RPMI7951 (cell line): ENCODE measurements at places on chromosomes 1 and 21. TPM values are rescaled to one million over a fixed set of nuclear protein-coding genes. Genes with fewer than 3 reads are reported as not detected.

DNA sequence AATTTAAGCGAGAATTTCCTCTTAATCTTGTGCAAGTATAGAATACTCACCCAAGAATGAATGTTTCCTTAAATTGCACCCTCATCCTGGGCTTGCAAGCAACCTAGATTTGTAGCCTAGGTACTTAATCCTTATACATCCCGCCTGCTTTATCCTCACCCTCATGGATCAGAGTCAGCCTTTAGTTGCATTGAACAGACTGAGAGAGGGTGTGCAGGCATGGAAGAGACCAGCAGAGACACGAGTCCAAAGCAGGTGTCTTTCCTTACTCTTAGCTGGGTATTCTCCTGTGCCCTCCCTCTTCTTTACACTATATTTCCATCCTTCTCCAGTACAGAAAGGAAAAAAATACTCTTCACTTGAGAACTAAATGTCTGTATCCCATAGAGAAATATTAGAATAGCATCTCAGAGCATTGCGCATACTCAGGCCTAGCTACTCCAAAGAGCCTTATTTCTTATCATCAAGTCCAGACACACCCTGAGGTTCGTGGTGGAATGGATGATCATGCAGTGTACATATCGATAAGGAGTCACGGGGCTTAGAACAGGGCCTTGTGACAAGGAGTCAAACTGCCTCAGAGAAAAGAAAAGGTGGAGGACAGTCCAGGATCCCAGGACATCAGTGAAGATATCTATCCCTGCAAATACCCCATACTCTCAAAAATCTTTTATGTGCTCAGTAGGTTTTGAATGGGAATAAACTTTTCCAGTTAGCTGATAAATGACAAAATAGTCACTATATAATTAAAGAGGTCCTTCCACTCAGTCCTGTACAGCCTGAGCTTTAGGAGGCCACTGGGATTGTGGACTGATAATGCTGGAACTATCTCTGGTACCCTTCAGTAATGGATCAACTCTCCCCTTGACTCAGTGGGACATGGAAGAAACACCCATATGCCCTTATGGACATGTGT is 297.9 kb downstream of the GRIK1 start:
- no peak for DNase-seq

- peak; percentile 22 for DNase-seq
These were observed 122.3 kb downstream of the ZMYM4 start for GRCh38 chr1:35390600-35391494.

GRCh38 chr21:28856588-28857250 is 136.0 kb downstream of the LTN1 start:
- no peak for DNase-seq

MFAP2 gene
- total RNA-seq: 14.5 and 16.9 TPM in 2 replicates

DNA sequence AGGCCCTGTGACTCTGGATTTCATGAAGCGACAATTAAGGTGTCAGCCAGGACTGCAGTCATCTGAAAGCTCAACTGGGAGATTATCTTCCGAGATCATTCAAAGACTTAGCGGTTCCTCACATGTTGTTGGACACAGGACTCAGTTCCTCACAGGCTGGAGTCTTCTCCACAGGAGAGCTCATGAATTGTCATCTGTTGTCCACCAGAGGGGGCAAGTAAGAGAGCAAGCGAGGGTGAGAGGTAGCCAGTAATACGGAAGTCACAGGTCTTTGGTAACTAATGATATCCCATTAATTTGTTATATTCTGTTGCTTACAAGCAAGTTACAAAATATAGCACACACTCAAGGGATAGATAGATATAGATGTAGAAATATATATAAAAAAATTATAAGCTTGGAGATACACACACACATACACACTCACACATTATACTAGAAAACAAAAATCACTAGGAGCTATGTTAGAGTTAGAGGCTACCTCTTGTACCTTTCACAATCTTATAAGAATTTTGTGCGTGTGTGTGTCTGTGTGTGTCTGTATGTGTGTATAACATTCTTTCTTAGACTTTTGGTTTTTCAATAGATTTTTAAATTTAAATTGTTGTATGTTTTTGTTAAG is 1695.3 kb downstream of the BRINP3 start:
- peak; percentile 19 for DNase-seq

ZC3H11A gene
- total RNA-seq: 62.7 and 71.3 TPM in 2 replicates

HPCA gene
- total RNA-seq: not detected in 2 replicates

- DNase-seq: no peak
These were observed 1.5 kb downstream of the KCNA3 start for GRCh38 chr1:110673197-110673701.

PODN gene
- 0.36 TPM in 1 of 2 replicates, not detected in the other for total RNA-seq

DNA sequence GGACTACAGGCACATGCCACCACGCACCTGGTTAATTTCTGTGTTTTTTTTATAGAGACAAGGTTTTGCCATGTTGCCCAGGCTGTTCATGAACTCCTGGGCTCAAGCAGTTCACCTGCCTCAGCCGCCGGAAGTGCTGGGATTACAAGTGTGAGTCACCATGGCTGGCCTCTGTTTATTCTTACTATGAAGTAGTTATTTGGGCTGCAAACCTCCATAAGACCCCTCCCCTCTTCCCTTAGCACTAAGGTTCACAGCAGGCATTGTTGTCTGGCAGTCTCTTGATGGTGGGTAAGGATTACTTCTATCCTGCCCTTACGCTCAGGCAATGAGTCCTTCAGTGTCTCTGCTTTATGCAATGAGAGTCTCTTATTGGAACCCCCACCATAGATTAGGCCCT is 51.8 kb downstream of the ANGPTL1 start:
- DNase-seq: no peak

DNA sequence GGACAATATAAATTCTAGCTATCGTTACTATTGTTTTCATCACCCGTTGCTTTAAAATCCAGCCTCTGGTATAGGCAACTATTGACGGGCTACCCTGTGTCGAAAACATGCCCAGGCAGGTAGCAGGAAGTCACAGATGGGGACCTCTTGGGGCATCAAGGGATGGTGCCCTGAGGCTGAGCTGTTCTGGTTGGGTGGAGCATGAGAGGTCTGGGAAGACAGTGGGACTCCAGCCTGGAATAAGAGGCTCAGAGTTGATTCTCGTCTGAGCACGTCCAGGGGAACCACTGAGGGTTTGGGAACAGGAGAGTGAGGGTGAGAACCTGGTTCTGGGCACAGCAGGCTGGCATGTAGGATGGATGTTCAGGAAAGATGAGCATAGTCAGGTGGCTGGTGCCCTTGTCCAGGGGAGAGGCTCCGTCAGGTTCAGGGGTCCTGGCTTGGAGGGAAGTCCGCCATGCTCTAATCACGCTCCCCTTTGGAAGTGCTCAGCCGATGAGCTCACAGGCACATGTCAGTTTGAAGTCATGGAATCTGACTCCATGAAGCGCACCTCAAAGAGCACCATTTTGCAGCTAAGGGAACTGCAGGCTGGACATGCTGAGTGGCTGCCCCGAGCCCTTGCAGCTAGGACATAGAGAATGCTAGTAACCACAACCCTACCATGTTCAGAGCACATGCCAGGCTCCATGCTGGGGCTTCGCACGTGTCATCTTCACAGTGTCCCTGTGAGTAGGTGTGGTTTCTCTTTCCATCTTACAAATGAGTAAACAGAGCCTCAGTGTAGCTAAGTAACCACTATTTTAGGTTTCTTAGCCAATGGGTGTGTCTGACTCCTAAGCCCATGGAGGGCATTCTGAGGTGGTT is 21.0 kb downstream of the PCSK9 start:
- peak; percentile 29 for DNase-seq

DNA sequence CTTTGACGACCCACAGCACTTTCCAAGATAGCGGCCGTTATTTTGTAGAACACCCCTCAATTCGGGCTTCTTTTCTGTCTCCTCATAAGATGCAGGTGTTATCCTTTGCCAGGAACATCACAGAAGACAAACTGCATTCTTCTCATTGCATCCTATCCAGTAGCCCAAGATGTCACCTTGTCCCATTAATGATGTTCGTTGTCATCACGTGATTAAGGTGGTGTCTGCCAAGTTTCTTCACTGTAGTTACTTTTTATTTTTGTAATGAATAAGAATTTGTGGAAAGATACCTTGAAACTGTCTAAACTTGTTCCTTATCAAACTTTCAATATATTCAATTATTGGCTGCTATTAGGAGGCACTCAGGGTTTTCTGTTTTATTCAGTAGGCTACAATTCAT is 39.4 kb downstream of the GNG4 start:
- no peak for DNase-seq

CHRM3 gene
- 0.12 TPM in 1 of 2 replicates, not detected in the other for total RNA-seq

DNA sequence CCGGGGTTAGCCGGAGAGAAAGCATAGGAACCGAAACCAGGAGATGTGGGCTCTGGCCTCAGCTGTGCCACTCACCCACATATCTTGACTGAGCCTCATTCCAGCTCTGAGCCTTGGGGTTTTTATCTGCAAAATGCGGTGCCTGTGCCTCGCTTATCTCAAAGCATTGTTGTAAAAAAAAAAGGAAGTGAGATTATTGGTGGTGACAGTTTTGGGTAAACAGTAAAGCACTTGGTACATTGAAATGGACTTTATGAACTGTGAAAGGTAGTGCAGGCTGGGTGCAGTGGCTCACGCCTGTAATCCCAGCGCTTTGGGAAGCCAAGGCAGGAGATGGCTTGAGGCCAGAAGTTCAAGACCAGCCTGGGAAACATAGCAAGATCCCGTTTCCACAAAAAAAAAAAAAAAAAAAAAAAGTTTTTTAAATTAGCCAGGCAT is 3.8 kb downstream of the PTAFR start:
- DNase-seq: no peak

DNA sequence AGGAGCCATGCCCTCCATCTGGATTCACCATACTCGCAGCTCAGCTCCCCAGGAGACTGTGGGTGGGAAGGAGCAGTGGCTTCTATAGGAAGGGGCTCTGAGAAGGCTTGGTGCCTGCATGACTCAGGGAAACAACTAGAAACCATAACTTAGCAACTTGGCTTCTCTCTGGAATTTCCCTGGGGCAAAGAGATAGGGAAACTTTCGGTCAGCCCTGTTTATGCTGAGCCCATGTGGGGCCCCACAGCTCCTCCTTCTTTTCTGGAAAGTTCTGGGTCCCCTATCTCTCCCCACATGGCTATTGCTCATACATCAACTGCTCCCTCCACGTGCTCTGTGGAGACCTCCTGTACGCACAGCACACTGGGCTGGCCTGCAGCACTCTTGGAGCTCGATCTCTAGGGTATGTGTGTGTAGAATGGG is 39.3 kb downstream of the PLEKHA6 start:
- peak; percentile 93 for DNase-seq

FRRS1 gene
- 7.8 and 9.7 TPM in 2 replicates for total RNA-seq

DNA sequence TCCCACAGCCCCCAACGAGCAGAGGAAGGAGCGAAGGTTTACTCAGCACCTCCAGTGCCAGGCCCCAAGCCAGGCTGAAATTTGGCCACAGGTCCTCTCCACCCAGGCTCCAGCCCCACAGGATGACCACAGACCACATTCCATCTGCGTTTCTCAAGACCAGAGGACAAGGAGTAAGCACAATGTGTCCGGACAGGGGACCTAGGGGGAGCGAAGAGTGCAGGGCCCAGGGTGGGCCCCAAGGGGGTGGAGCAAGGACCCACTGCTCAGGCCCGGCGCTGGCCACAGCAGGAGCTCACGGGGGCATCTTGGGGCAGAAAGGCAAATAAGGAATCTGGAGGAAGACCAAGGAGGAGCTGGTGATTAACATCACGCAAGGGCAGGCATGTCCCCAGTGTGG is 100.5 kb downstream of the NPHP4 start:
- DNase-seq: peak; percentile 63

- peak; percentile 69 for DNase-seq
These were observed 275.2 kb downstream of the COL11A1 start for GRCh38 chr1:102833151-102833550.

DNA sequence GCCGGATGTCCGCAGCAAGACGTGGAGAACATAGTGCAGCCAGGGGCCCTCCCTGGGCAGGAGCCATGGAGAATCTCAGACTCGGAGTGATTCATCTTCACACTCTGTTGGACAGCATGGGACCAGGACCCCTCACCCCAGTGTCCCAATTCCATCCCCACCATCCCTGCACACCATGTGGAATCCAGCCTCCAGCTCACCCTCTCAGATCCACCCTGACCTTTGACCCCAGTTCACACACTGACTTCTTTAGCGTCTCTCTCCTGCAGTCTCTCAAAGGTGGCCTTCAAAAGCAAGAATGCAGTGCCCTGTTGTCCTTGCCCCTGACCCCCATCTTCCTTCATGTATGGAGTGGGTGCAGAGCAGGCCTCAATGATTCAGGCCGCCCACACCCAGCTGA is 2.1 kb upstream of the TNNI1 start:
- DNase-seq: no peak

DNA sequence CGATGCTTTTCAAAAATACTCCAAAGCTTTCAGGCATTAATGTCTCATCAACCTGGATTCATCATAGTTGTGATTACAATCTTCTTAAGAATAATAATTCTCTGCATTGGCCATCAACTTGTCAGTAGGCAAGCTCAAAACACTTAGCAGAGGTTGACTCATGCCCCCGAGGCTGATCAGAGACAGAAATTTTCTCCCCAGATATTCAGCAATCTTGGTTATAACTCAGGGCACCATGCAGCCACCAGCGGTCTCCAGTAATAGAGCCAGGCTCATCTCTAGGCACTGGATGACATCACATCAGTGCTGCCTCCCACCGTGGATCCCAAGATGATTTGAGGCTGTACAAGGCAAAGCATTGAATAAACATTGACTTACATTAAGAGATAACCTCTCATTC is 14.3 kb upstream of the IFFO2 start:
- peak; percentile 64 for DNase-seq

GRCh38 chr1:192620071-192620635 is 15.8 kb upstream of the RGS13 start:
- DNase-seq: no peak

- DNase-seq: no peak
These were observed 9.2 kb upstream of the VPS26C start for GRCh38 chr21:37276377-37276776.

- peak; percentile 64 for DNase-seq
These were observed 132.6 kb downstream of the ETS2 start for GRCh38 chr21:38938343-38938742.

- peak; percentile 40 for DNase-seq
These were observed 127.8 kb downstream of the GABPA start for GRCh38 chr21:25862596-25862995.

DNA sequence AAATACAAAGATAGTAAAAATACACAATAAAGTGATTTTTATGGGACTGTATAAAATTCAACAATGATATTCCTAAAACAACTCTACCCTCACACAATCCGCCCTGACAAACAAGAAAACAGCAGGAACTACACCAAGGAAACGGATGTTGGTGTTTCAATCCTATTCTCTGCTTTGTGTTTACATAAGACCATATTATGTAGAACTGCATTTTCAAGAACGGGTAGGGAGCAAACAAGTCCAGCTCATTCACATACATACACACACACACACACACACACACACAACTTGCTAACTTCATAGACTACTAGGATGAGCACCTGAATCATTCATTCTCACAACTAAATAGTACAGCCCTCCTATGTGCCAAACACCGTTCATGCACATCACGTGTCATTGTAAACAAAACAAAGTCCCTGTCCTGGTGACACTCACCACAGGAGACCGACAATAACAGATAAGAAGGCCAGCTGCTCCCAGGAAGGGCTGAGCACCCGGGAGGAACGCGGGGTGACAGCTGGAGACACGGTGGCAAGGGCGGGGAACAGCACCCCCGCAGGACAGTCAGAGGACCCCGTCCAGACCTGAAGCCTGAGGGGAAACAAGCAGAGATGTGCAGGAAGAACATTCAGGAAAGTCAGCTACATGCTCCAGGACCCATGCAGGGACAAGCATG is 43.0 kb downstream of the NPHP4 start:
- DNase-seq: no peak

GRCh38 chr1:6447016-6447817 is 18.8 kb downstream of the TNFRSF25 start:
- no peak for DNase-seq

VSIG8 gene
- 0.20 TPM in 1 of 2 replicates, not detected in the other for total RNA-seq

- no peak for DNase-seq
These were observed 644.1 kb downstream of the LMO4 start for GRCh38 chr1:87972811-87973210.

C1orf87 gene
- total RNA-seq: not detected in 2 replicates
